ENCODE measurements at places on chromosomes 7 and 10.

DNA sequence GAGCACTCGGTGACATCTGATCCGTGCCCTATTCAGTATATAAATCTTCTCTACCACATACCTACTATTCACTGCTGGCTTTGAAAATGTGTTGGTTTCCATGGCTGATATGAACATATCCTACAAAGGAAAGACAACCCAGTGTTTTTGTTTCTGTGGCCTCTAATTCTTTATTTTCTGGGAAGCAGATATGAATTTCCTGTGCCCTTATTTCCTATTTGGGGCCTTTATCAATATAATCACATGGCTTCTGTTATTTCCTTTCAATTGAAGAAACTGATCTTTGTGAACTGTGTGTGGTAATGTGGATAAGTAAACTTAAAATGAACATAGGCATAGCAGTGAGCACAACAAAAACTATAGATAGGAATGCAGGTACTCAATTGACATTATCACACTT lies 10.6 kb downstream of the CCNJ start:
- no peak for DNase-seq

- no peak for DNase-seq
Observed at GRCh38 chr7:80087771-80088170, 46.9 kb upstream of the GNAI1 start.

DNA sequence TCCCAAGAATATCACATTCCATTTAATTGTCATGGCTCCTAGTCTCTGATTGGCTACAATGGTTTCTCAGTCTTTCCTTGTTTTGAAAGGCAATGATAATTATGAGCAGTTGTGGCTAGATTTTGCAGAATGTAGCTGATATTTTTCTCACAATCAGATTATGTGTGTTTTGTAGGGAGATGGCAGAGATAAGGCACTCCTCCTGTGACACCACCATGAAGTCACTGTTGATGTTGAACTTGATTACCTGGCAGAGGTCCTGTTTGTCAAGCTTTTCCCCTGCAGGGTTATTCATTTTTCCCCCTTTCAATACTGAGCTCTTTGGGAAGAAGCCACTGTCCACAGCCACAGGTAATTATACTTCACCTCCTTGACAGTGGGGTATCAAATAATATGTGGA lies 602.9 kb upstream of the PFKP start:
- no peak for DNase-seq

- no peak for DNase-seq
Observed at GRCh38 chr10:79321951-79322350, 25.3 kb upstream of the PPIF start.

- DNase-seq = no peak
Observed at GRCh38 chr10:11740907-11741306, 1.3 kb upstream of the ECHDC3 start.

GRCh38 chr10:21172930-21173801 lies 276.1 kb upstream of the NEBL start:
- no peak for DNase-seq

GRCh38 chr10:32371101-32371500 lies 24.1 kb upstream of the EPC1 start:
- DNase-seq = no peak

DNA sequence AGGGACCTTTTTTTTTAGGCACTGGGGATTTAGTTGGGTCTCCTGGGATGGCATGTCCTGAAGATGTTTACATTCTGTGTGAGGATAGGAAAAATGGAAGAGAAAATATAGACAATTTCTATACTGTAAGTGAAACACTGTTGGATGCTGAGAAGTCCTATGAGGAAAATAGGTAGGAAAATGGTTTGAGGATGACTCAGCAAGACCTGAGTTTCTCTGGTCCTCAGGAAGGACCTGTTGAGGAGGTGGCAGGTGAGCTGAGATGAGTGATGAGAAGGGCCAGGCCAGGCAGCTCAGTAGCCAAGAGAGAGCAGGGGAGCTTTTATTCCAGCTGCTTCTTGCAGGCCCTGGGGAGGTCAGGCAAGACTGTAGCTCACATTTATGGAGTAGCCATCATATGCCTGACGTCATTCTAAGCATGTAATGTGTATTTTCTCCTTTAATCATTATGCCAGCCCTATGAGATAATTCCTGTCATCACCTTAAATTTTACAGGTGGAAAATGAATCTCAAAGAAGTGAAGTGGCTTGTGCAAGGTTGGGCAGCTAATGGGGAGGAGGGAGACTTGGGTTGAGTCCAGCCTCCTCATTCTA lies 19.1 kb upstream of the LRRC18 start:
- DNase-seq = no peak

DNA sequence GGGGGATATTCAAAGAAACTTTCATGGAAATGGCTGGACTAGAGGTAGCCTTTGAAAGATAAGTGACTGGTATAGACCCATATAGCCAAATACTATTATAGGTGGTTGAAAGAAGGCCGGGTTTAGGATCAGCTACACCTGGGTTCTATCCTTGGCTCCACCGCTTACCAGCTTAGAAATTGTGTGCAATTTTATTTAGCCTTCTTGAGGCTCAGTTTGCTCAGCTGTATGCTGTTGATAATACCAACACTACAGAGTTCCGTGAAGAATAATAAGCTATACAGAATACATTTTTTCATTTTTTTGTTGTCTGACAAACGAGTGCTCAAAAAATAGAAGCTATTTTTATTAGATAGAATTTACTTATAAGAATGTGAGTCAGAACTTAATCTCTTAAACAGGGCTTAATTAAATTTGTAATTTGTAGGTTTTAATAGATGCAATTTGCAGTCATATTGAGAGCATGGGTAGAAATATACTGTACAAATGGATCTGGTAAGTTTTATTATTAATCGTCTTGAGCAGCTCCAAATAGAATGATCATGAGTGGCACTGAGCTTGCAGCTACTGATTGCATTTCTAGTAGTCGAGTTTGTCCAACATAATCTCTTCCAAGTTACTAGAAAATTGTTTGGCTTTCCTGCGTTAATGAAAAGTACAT lies 164.3 kb upstream of the PHYHIPL start:
- DNase-seq = no peak

DNA sequence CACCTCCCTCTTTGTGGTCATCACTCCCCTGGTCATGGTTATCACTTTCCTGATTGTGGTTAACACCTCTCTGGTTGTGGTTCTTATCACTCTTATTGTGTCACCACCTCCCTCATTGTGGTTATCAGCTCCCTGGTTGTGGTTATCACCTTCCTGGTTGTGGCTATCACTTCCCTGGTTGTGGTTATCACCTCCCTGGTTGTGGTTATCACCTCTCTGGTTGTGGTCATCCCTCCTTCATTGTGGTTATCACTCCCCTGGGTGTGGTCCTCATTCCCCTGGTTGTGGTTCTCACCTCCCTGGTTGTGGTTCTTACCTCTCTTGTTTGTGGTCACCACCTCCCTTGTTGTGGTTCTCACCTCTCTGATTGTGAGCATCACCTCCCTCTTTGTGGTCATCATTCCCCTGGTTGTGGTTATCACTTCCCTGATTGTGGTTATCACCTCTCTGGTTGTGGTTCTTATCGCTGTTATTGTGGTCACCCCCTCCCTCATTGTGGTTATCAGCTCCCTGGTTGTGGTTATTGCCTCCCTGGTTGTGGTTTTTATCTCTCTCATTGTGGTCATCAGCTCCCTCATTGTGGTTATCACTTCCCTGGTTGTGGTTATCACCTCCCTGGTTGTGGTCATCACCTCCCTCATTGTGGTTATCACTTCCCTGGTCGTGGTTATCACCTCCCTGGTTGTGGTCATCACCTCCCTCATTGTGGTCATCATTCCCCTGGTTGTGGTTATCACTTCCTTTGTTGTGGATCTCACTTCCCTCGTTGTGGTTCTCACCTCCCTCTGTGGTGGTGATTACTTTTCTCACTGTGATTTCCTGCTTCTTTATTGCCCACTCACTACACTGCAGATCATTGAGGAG lies 106.7 kb downstream of the GPR26 start:
- DNase-seq = peak; percentile 51

DNA sequence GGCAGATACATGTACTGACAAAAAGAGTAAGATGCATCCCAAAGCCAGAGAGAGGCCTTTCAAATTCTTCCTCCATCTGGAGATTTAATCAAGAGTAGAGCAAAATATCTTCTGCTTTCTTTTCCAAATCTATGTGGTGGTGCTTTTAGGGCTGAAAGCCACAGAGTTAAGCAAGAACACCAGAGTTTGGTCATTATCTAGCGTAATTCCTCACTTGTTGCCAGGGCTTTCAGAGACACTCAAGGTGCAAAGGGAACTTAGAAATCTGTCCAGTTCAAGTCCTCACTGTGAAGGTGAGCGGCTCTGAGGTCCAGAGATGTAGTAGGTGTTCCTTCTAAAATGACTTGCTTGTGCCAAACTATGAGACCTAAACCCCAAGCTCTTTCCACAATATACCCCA lies 10.9 kb upstream of the NFE2L3 start:
- peak; percentile 79 for DNase-seq

DNA sequence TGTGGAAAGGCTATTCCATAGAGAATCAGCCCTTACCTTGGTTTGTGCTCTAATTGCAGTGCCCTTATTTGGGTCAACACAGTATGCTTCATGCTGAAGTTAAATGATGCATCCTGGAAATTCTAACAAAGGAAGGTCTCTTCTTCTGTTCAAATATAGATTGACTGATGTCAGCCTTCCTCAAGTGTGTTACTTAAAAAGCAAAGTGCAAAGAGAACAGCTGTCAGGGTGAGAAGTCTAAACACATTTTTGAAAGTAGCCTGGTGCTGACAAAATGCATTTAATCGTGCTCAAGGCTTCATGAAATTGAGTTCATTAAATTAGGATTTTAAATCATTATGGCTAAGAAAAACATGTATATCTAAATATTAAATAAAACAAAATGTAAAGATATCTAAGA lies 19.5 kb downstream of the AGR2 start:
- DNase-seq = no peak

DNA sequence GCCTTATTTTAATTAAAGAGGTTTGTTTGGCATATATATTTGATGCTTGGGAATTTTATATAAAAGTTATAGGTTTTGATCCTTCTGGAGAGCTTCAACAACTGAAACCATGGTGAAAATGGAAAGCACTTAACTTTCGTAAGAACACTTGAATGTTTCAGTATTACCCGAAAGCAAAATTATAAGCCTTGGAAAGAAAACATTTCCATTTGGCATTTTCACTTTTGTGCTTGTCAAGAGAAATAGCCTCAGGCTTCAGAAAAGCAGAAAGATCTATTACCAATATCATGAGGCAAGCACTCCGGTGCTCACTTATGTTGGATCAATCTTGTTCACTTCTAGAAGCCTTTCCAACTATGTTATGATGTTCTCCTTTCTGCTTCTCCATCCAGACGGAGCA lies 256.0 kb downstream of the TRIL start:
- no peak for DNase-seq

DNA sequence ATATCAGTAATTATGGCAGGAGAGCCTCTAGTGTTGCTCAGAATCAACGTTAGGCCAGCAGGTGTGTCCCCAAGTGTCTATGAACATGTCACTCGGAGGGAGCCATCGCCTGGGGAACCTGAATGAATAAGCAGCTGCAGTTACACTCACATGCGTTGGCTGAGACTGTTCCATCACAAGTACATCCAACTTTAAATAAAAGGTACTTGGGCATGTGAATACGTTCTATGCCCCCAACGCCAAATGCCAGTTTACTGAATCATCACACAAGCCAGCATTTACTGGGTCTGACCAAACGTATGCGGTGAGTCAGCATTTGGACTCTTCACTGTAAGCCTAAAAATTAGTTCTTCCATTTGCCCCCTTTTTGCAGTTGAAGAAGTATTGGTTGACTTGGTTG lies 207.6 kb upstream of the PLXNA4 start:
- no peak for DNase-seq

- DNase-seq = no peak
Observed at GRCh38 chr10:121732656-121733445, 134.6 kb upstream of the FGFR2 start.

DNA sequence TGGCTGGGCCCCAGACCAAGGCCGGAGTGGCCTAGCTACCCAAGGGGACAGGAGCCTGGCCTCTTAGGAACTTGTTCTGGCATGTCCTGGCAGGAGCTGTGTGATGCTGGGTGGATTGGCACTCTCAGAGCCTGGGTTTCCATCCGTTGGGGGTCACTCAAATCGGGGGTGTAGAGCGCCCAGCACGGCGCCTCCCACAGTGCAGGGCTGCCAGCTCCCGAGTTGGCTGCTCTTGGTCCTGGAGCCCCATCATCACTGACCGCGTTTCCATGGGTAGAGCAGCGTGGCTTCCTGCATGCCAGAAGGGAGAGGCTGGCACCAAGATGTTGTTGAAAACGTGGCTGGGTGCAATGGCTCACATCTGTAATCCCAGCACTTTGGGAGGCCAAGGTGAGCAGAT lies 70.3 kb downstream of the UNCX start:
- DNase-seq = no peak

GRCh38 chr10:75962395-75963061 lies 531.1 kb downstream of the LRMDA start:
- DNase-seq = no peak

DNA sequence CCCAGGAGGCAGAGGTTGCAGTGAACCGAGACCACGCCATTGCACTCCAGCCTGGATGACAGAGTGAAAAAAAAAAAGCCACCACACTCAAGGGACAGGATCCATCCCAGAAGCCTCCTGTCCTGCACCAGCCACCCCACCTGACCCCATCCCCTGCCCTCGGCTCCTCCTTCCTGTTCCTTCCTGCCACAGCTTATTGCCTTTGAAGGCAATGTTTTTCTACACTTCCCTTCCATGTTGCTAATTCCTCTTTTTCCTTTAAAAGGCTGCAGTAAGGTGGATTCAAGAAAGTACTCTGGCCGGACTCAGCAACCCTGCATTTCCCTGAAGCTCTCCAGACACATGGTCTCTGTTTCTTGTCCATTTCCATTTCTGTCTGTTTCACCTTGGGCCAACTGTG lies 80.9 kb downstream of the FAM171A1 start:
- peak; percentile 17 for DNase-seq

GRCh38 chr7:55970978-55971377 lies 6.6 kb downstream of the NIPSNAP2 start:
- no peak for DNase-seq

Measured in MV-4-11 (cell line).